ENCODE measurements at places on chromosomes 6 and 20.
A peak's percentile ranks its signal among the peaks of the same experiment; 100 is the strongest.

DNA sequence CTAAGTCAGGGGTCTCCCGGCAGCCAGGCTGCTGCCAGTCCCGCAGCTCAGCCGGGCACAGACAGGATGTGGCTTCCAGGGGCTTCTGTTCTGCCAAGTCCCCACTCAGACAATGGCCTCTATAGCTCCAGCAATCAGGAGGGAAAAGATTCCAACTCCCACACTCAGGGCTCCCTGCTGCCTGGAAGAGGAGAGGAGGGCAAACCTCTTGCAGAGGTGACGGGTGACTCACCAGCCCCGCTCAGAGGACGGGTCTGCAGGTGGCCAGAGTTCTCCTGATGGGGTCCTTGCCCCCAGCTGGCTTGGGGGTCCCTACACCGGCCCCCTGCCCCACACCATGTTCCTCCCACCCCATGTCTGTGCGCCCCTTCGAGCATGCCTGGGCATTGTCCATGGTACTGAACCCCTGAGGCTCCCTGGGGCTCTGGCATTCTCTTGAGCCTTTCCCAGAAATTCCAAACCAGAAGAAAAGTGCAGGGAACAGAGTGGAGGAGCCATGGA lies 32.6 kb downstream of the NTSR1 start:
- no peak for DNase-seq

DNA sequence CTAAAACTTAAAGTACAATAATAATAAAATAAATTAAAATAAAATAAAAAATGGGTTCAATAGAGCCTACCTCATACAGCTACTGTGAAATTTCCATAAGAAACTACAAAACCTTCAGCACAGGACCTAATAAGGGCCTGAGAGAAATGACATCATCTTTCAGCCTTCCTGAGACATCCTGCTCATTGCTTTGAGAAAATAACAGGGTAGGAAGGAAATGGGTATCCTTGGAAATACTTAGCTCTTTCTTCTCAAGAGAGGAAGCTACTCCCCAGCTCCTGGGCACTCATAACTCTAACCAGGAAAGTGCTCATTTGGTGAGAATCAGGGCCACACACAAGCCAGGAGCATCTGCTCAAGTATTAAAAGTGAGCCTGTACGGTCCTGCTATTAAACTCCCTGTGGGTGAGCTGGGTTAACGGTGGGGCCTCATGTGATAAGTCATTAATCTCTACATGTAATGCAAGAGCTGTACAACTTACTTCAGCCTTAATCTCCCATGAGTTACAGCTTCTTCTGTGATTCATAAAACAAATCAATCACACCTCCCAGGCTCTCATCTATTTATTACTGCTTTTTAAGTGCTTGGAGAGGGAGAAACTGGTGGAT lies 141.4 kb downstream of the MAFB start:
- DNase-seq, result no peak

DNA sequence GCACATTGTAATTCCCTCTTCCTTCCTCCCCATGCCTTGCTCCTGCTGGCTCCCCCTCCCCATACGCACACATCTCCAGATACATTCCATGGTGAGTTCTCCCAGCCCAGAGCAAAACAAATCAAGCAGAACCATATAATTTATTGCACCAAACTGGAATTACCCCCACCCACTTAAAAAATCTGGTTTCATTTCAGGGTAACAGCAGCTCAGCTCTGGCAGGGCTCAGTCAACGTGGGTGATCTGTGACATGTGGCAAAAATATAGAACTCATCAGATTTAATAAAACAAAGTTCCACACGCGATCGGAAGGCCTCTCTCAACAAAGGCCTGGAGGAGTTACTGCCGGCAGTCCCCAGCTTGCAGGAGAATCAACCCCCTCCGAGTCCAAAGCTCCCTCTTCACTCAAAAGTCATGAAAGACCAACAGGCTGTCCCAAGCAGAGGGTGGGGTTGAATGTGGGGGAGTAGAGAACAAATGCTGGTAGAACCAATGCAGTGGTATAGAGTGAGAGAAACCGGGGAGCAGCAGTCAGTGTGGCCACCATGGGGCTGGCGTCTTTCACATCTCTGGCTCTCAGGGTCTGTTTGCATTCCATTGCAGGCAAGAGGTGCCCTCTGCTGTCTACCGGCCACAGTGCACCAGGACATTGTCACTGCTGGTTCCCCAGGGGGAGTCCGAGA lies 323.3 kb upstream of the NT5E start:
- DNase-seq, result no peak

- DNase-seq, result no peak
Observed at GRCh38 chr6:6025736-6026135, 19.0 kb upstream of the NRN1 start.

DNA sequence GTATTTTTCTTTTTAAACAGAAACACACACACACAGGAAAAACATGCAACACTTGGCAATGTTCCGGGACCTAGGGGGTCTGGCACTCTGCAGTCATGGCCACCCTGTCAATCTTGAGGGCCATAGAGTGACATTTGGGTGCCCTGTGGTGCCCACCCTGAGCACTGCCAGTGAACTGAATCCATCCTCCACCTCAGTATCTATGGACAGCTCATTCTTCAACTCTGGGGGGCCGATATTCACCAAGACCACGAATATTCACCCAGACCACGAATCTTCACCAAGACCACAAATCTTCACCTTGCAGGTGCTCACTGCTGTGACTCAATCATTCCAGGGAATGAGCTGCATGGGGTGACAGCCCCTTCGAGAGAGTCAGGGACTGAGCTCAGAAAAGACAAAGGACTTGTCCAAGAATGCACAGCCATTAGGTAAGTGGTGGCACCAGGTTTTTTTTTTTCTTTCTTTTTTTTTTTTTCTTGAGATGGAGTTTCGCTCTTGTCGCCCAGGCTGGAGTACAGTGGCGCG lies 19.1 kb downstream of the SNAI1 start:
- DNase-seq, result no peak

- DNase-seq, result no peak
Observed at GRCh38 chr6:110093981-110094380, 85.5 kb downstream of the WASF1 start.

DNA sequence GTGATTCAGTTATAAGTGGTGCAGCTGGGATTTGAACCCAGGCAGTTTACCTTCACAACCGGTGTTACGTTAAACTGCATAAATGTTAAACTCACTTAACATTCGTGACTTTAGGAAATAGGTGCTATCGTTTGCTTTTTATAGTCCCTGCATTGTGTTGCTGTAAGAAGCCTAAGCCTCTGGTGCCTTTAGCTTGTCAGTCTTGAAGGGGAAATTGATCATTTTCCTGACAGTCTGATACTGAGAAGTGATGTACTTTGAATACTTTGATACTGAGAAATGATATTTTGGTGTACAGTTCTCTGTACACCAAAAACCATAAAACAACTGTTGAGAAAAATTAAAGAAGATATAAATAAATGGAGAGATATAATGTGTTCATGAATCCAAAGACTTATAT lies 52.5 kb upstream of the NEDD9 start:
- DNase-seq, result no peak

- no peak for DNase-seq
Observed at GRCh38 chr6:67680297-67680932, 954.7 kb upstream of the ADGRB3 start.

GRCh38 chr20:64065974-64066343 lies 3.0 kb downstream of the TCEA2 start:
- peak; percentile 71 for DNase-seq

- no peak for DNase-seq
Observed at GRCh38 chr6:48973491-48973890, 489.6 kb downstream of the MMUT start.

DNA sequence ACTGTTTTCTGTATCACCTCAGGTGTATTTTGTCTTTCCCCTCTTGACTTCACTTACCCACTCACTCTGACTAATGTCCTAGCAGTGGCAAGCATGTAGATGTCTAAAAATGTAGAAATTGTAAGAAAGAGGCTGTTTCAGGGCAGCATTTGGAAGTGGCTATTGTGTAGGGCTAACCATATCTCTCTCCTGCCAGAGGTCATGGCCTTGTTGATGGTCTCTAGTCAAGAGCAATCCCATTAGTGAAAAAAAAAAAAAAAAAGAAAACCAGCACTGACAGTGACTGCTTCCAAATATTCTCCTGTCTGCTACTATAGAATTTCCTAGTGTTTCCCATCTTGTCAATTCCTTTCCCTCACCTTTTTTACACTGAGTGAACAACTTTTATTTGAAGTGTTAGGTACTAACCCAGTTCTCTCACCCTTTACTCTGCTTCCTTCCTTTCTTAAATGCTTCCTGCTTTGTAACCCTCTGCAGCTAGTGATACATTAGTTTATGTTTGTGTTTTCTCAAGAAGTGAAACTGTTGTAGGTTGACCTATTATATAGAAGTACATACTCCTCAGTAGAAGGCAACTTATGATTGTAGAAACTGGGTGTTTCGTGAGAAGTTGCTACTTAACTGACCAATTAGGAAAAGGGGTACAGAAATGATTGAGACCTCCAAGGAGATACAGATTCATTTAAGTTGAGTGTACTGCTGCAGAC lies 174.1 kb upstream of the PTPRK start:
- no peak for DNase-seq

GRCh38 chr6:31493875-31494694 lies 3.9 kb upstream of the MICB start:
- no peak for DNase-seq

DNA sequence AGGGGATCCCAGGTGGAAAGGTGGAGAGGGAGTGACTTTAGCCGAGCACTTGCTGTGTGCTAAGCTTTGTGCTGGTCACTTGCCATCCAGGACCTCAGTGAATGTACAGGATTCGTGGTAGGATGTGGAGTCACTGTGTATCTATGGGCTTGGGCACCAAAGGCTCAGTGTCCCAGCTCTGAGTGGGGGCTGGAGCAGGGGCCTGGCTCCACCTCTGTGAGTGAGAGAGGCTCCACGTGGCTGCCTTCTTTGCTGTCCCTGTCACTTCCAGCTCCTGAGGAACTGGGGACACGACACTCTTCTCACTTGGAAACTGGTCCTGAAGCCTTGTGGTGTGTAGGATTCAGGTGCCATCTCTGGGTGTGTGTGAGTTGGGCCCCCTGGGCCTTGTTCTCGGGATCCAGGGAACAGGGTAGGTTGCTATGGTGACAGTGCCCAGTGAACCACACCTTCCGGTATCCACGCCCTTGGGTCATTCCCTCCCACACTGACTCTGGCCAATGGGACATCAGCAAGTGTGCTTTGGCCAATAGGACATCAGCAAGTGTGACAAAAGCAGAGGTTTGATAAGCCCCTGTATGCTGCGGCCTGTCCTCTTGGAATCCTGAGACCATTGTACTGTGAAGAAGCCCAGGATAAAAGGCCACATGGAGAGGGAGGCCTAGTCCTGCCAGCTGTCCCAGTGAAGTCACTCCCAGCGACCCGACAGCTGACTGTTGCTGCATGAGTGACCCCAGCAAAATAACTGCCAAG lies 87.7 kb downstream of the CDH22 start:
- no peak for DNase-seq

DNA sequence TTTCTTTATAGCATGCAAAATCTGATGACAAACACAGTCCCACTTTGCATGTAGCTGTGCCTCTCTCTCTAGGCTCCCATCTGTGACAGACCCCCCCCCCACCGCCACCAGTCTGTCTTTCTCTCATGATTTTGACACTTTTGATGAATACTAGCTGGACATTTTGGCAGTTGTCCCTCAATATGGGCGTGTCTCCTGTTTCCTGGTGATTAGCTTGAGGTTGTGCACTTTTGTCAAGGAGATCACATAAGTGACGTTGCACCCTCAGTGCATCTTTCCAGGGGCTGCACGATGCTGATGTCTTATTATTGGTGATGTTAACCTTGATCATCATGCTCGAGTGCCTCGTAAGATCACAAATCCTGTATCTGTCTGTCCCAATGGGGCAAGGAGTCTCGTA lies 155.1 kb downstream of the EYA2 start:
- DNase-seq, result no peak

GRCh38 chr6:109456710-109457561 lies 1.4 kb upstream of the MICAL1 start:
- no peak for DNase-seq

DNA sequence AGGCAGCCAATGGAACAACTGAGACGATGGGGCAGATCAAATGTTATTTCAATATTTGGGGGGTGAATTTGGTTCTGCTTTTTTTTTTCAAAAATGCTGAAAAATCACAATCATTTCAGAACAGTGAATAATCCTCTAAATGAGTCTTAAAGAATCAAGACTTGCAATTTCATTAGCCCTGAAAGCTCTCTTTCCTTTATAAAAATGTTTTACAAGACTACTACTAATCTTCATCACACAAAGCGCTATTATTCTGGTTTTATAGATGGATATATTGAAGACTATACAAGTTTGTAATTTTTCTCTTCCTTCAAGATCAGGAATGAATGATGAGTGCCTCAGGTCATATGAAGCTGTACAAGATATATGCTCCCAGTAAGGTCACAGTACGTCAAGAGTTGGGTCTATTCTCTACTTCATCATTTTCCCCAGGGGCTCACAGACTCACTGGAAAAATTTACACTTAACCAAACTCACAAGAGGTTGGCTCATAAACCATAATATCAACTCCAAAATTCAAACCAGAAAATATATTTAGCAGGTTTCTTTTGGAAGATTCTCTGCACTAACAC lies 19.5 kb downstream of the RNF24 start:
- DNase-seq, result no peak

- no peak for DNase-seq
Observed at GRCh38 chr6:28542440-28543296, 17.0 kb downstream of the GPX5 start.

- DNase-seq, result no peak
Observed at GRCh38 chr6:41584668-41585205, 38.6 kb downstream of the FOXP4 start.

DNA sequence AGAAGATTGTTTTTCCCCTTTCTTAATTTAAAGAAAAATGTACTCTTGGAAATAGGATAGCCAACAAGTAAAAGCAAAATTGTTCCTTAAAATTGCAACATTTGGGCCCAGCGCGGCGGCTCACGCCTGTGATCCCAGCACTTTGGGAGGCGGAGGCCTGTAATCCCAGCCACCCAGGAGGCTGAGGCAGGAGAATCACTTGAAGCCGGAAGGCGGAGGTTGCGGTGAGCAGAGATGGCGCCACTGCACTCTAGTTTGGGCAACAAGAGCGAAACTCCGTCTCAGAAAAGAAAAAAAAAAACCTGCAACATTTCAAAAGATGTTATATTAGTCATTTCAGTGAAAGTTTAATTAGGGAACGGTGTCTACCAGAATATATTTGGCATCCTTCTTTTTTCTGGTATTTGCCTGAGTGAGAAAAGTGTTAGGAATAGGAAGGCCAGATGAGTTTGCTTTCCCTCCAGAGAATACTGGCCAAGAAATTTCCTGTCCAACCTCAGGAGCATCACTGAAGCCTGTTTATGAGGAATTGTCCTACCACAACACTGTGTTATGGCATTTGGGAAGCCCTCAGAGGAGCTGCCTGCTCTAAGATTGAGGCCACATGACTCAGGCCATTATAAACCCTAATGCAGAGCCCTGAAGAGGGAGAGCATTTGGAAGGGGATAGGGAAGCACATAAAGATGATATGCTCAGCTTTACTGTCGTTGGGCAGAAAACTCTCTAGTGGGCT lies 1.2 kb upstream of the GJA1 start:
- DNase-seq, result no peak

- DNase-seq, result no peak
Observed at GRCh38 chr6:75501756-75502155, 8.2 kb upstream of the FILIP1 start.

GRCh38 chr20:1569415-1569881 lies 11.9 kb upstream of the SIRPD start:
- no peak for DNase-seq

GRCh38 chr20:58224097-58224496 lies 4.4 kb downstream of the ANKRD60 start:
- no peak for DNase-seq

GRCh38 chr6:53565886-53566285 lies 21.0 kb upstream of the GCLC start:
- DNase-seq, result no peak
